ENCODE measurements at places on chromosomes 16 and 17. TPM values are rescaled to one million over a fixed set of nuclear protein-coding genes. Genes with fewer than 3 reads are reported as not detected.

The COX6A2 gene
- not detected for total RNA-seq

The CX3CL1 gene
- 10.1 TPM for total RNA-seq

The PPM1E gene
- total RNA-seq: 0.89 TPM

The CIBAR2 gene
- total RNA-seq: not detected

Data from renal cortical epithelial cell (primary cell).